ENCODE measurements at places on chromosomes 11 and 22.

GRCh38 chr11:79412761-79413160 is 28.1 kb downstream of the TENM4 start:
- DNase-seq = no peak

DNA sequence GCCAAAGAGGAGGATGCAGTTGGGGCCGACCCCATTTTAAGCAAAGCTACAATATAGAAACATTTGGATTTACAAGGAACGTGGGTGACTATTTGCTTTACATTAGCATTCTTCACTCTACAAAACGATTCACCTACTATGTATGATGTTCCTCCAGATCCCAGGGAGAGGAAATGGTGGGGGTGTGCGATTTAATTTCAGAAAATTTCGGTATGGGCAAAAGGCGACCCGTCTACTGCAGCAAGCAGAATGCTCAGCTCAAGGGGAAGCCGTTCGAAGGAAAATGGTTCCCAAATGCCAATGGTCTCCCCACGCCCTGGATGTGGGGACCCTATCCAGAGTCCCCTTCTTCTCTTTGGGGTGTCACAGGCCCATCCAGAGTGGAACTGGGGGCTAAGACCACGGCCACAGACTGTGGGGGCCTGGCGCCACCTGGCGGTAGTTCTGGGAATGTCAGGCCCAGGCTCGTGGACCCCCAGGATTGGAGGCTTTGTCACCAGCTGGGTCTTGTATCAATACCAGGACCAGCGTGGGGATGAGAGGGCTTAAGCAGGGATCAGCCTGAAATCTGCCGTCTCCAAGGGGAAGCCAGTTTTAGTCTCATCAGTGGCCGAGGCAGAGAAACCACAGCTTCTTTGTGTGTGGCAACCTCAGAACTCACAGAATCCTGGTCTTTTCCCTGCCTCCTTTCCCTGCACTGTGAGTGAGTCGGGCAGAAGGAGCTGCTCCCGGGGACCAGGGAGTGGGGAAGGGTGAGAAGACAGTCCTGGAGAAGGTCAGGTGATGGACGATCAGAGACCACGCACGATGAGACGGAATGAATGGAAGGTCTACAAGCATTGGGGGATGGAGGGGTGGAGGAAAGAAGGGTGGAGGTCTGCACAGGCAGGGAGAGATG is 8.4 kb downstream of the LRRC10B start:
- peak; percentile 23 for DNase-seq

DNA sequence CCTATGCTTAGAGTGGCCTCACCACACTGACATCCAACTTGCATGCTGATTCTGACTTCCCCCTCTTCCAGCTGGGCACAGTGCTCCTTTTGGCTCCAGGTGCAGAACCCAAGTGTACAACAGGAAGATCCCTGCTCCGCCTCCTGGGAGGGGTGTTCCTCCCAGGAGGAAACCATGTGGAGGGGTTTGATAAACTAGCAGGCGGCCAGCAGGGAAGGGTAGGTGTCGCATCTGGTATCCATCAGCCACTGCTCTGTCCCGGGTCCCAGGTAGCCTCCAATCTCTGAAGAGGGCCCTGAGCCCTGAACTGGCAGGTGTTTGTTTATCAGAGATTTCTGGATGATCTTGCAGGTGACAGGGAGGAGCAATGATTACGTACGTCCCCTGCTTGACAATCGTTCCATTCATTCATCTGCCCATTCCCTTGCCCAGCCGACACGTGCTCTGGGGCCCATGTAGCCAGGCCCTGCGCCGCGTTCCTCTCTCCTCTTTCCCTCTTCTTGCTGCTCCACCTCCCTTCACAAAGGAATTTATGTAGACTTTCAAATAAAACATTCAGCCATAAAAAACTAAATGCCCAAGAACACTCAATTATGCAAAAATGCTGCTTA is 41.2 kb upstream of the MICAL2 start:
- no peak for DNase-seq

- DNase-seq = no peak
Observed at GRCh38 chr11:1785749-1786413, 22.2 kb upstream of the CTSD start.

DNA sequence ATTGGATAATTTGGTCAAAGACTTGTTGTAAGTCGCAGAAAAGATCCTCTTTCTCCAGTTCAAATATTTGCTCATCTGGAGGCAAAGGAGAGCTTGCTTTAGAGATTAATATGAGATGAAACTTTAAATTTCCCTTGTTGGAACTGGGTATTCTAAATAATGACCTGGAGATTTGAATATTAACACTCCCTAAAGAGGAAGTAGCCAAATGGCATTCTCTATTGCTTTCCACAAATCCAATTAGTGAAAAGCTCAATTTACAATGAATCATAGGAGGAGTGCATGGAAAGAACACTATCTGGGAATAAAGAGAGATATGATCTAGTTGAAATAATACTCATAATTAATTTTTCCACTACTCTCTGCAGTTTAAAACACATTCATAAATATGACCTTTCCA is 641.6 kb upstream of the TENM4 start:
- no peak for DNase-seq

GRCh38 chr11:132422722-132423121 is 1052.3 kb downstream of the NTM start:
- no peak for DNase-seq

DNA sequence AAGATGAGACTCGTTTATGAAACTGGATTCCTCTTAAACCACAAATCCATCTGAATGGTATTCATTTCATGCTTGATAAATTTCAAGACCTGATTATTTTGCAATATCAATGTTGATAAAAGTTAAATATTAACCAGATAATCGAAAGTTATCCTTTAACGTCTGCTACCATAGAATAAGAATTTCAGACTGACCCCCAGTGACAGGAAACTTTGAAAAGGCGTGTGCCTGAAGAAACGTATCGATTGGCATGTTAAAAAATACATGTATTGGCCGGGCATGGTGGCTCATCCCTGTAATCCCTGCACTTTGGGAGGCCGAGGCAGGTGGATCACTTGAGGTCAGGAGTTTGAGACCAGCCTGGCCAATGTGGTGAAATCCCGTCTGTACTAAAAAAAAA is 13.9 kb downstream of the SCGB1A1 start:
- no peak for DNase-seq

- no peak for DNase-seq
Observed at GRCh38 chr11:31940371-31941037, 129.4 kb upstream of the PAX6 start.

GRCh38 chr11:109241988-109242536 is 179.9 kb upstream of the C11orf87 start:
- no peak for DNase-seq

DNA sequence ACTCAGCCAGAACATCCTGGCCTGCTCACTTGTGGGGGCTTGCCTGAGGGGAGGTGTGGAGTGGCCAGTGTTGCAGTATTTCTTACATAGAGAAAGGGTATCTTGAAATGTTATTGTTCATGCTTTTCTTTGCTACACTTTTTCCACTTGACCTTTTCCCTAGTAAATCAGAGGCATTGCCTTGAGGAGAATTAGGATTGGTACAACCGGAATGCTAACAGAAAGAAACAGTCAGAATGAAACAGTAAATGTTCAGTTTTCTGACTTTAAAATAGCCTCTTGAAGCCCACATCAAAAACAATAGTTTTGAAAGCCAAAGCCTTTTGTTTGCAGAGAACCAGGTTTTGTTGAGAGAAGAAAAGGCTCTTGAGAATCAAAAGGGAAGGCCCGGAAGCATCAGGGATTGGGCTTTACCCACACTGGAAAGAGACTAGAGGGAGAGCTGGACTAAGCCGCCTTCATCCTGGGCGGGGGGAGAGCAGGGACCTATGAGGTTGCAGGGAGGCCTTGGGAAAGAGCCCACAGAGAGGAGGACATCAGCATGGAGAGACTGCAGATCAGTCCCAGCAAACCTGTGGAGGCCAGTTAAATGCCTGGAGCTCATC is 12.4 kb downstream of the ADM start:
- DNase-seq = no peak

- DNase-seq = no peak
Observed at GRCh38 chr22:30318799-30319419, 7.8 kb downstream of the TBC1D10A start.
